Anterior cingulate cortex (tissue), 58 donors: ENCODE measurements at places on chromosomes 2 and 18.

DNA sequence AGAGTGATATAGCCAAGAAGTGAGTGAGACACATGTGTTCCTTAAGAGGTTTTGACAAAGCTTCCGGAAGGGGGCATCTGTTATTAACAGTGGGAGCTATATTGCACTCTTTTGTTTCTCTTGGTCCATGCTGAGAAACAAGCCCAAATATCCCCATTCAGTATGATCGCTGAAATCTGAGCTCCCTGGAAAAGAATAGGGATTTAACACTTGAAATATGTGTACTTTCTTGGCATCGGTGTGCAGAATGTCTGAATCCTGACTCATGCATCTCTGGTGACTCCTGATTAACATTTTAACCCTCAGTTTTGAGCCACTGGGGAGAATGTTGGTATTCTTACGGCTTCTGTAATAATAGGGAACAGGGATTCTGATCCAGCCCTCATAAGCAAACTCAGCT is 448.1 kb downstream of the TSN start:
- DNase-seq, result no peak

- no peak for DNase-seq
These were observed 307.7 kb downstream of the TNS1 start for GRCh38 chr2:217695033-217695520.

DNA sequence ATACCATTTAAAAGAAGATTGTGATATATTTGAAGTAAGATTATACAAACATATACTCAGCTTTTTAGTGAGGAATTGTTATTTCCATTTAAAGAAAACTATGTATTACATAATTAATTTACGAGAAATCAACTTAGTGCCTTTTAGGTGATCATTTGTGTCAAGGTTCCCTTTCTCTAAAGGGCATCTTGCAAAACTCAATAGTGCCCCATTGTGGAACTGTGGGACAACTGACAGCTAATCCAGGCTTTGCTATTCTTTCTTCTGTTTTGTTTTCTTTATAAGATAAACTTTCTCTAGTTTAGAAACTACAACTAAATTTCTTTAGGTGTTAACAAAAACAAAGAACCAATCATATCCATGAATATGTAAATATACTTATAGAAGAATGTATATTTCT is 24.3 kb upstream of the VIT start:
- no peak for DNase-seq

- DNase-seq, result no peak
These were observed 4.2 kb upstream of the KLHL14 start for GRCh38 chr18:32777049-32777448.

DNA sequence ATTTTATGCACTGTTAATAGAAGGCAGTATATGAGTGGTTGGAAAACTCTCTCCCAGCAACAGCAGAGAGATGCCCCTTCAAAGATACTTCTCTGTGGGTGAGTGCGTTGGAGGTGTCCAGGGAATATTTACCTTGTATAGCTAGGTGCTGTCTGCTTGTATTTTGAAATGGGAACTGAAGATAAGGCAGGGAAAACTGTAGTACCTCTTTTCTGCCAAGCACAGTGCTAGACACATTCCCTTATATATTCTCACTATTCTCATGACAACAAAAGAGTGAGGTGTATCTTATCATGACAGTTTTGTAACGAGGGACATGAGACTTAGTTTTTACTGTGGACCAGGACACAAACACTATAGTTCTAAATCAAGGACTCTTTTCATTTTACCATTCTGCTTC is 2.1 kb downstream of the TTC39C start:
- DNase-seq, result no peak

DNA sequence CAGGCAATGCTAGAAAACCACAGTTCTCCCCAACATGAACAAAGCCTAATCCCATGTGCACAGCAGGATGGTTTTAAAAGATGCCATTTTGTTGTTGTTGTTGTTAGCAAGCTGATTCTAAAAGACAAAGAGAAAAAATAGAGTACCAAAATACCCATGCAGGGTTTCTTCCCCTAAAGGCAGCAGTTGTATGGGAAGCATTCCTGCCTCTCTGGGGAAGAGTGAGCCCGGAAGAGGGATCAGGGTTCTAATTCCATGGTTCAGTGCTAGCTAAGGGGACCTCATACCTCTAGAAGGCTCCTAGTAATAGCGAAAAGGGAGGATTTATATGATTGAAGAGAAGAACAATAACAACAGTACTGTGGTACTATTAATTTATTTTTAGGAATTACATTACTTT is 327.6 kb downstream of the DPP10 start:
- no peak for DNase-seq

DNA sequence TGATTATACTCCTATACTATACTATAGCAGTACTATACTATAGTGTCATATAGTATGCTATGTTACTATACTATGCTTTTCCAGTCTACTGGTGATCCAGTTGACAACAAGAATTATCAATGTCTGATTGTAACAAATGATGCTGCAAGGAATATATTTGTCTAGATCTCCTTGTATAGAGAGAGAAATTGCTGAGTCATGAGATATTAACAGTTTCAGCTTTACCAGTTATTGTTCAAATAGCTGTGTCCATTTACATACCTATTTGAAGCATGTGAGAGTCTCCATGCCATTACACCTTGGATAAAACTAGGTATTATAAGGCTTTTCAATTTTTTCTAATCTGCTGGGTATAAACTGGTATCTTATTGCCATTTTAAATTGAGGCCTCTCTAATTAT is 136.4 kb upstream of the SKOR2 start:
- no peak for DNase-seq

- no peak for DNase-seq
These were observed 8.0 kb downstream of the HDAC4 start for GRCh38 chr2:239392688-239393387.
